ENCODE measurements at places on chromosomes 4 and X.

DNA sequence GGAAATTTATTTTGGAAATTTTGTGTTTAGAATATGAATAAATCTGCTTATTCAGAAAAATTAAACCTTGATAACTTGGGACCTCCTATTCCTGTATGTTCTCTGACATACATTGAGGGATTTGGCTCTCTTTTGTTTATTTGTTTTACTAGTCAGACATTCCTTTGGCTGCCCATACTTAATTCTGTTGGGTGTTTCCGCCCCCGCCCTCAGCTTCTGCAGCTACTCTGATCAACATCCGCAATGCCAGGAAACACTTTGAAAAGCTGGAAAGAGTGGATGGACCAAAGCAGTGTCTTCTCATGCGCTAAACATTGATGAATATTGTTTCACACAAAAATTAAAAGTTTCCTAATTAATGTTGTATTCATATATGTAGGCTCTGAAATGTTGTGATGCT, 40.5 kb downstream of the RRAGB start:
- no peak for DNase-seq

DNA sequence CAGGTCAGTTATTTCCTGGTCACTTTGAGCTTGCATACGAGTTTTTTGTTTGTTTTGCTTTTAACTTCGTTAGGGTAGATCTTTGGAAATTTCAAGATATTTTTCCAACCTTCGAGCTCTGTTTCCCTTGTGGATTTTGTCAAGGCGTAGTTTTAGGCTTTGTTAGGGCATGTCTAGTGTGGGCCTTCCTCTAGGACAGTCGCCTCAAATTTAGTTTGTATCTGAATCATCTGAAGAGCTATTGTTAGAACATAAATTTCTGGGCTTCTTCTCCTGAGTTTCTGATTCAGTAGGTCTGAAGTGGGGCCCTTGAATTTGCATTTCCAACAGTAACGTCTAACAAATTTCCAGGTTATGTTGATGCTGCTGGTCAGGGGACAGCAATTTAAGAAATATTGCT, 48.8 kb upstream of the RBM47 start:
- DNase-seq, result no peak

- no peak for DNase-seq
Measured at GRCh38 chr4:173189117-173189693, 20.6 kb downstream of the GALNT7 start.

DNA sequence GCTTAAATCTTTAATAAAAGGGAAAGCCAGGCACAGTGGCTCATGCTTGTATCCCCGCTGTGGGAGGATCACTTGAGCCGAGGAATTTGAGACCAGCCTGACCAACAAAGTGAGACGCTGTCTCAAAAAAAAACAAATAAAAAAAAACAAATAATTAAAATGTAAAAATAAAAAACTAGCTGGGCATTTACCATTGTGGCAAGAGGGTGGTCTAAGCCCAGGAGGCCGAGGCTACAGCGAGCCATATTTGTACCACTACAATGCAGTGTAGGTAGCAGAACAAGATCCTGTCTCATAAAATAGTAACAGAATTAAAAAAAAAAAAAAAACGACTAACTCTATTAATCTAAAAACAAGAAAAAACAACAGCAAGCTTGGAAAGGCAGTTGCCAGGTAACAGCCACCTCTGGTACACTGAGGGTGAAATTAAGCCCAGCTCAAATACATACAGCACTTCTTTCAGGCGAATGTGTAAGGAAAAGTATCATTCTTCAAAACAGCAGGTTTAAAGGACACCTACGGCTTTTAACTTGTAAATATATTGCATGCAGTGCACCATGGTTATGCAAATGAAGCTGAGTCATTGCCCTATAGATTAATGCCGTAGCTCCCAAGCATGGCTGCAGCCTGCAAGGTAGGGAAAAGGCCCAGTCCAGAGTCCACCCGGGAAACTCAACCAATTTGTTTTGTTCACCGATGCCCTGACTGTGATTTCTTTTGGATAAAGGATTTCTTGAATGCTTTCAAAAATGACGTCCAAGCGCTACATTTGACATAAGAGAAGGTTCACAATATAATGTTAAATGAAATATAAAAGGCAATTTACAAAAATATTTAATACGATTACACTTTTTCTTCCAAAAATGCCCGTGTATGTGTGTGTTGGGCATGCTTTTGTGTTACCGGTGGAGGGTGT, 14.5 kb upstream of the TXLNG start:
- DNase-seq, result no peak

GRCh38 chrX:13688384-13688957, 457 bp upstream of the RAB9A start:
- no peak for DNase-seq

DNA sequence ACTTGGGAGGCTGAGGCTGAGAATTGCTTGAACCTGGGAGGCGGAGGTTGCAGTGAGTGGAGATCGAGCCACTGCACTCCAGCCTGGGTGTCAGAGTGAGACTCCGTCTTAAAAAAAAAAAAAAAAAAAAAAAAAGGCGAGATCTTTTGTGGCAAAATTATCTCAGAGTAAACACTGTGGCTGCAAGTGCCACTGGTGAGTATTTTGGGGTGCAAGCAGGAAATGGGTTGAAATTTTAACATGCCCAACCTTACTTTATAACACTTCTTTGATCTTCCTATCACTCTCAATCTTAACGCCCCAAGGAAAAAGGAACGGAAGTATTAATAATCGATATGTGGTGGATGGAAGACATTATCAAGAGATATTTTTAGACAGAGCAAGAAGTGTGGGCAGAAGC, 32.1 kb downstream of the SLC34A2 start:
- no peak for DNase-seq

DNA sequence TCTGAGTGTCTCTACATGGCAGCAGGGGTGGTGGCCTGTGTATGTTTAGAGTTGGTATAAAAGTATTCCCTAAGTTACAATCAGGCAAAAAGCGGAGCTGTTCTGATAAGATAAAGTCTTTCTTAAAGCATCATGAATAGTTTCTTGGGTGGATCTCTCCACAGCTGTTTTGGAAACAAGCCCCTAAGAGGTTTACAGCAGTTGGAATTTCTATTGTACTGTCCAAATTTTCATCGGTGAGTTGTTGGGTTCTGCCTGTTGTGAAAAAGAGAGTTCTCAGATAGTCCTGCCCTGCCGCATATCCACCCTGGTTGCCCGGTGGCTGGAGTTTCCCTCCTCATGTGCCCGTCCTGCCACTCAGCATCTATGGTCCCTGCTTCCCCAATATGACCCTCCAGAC, 50.1 kb downstream of the C4orf51 start:
- no peak for DNase-seq

- DNase-seq, result no peak
Measured at GRCh38 chrX:105315248-105315647, 94.8 kb upstream of the TEX13A start.

- DNase-seq, result peak; percentile 91
Measured at GRCh38 chrX:101931488-101932248, at the start of gene ZMAT1. Gene ZMAT1 (minus strand): TSS chrX:101932027. CDS start chrX:101932008, 19 bp downstream.

DNA sequence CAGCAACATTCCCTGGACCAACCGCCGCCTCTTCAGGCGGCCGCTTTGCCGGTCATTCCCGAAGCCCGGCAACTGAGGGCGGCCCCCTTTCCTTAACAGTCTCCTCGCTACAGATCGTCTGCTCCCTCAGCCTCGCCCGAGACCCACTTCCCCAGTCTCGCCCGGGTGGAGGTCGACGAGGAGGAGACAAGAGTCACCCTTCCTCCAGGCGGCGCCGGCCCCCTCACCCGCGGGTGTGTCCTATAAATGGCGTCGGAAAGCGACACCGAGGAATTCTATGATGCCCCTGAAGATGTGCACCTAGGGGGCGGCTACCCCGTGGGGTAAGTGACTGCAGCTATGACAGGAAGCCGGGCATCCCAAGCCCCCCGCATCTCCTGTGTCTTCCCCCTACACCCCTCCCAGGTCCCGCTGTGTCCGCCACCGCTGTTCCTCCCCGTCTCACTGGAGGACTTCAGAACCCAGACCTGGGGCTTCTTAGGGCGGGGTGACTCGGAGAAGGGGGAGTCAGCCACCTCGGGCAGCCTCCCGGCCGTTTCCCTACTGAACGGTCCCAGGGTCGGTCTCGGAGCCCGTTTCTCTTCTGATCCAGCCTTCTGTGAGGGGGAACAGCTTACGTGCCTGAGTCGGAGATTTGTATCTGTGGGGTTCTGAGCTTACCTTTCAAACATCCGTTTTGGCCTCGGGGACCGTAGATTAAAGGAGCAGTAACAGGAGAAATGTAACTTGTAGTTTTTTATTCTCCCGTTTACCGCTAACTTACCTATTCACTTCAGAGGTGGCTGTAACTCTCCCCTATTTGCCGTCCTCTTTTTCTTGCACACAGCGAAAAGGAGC, 570 bp downstream of the WDR44 start:
- peak; percentile 35 for DNase-seq

- DNase-seq, result no peak
Measured at GRCh38 chr4:139242511-139243051, 37.4 kb downstream of the MGARP start.

DNA sequence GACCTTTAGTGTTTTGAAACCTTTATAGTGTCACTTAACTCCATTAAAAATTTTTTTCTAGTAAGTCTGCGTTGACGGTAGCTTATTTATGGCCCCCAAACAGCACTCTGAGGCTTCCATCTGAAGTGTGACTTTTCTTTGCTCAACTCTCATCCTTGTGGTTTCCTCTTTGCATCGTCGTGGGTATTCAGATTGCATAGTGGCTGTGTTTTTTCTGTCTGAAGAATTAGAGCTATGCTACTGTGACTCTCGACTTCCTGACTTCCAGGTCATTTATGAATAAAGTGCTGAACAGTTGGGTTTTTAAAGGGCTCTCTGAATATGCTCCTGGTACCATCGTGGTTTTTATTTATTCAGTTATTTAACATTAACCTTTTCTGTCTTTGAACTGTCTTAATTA, 44.9 kb downstream of the JADE1 start:
- DNase-seq, result peak; percentile 24

- no peak for DNase-seq
Measured at GRCh38 chrX:117835034-117835433, 281.6 kb downstream of the KLHL13 start.

- no peak for DNase-seq
Measured at GRCh38 chr4:67465763-67466052, 79.6 kb downstream of the CENPC start.

- no peak for DNase-seq
Measured at GRCh38 chrX:115058276-115058675, 40.9 kb upstream of the IL13RA2 start.

DNA sequence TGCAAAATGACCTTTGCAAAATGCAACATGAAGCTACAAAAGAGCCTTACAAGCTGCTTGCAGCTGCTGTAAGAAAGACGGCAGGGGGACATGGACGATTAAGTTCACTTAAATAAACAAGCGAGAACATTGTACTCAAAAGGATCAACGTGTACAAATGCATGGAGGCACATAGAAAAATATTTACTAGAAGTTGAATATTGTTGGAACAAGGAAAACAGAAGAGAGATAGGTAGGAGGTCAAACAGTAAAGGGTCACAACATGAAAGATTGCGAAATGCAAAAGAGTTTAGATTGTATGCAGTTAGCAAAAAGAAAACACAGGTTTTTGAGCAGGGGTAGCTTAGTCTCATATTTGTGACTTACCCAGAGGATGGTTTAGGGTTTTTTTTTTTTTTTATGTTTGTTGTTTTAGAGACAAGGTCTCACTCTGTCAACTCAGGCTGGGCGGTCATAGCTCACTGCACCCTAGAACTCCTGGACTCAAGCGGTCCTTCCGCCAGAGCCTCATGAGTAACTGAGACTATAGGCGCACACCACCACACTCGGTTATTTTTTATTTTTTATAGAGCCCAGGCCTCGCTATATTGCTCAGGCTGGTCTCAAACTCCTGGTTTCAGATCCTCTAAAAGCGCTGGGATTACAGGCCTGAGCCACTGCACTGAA, 1.4 kb upstream of the PHF8 start:
- no peak for DNase-seq

GRCh38 chrX:78116766-78117165, 12.7 kb downstream of the PGK1 start:
- DNase-seq, result no peak

- no peak for DNase-seq
Measured at GRCh38 chr4:70183168-70183939, 12.2 kb upstream of the ODAM start.

GRCh38 chr4:118741301-118741855, 56.2 kb downstream of the METTL14 start:
- no peak for DNase-seq

GRCh38 chr4:48329193-48329592, 12.1 kb upstream of the SLAIN2 start:
- DNase-seq, result no peak

- DNase-seq, result no peak
Measured at GRCh38 chr4:185082561-185082960, 60.5 kb upstream of the SLC25A4 start.

DNA sequence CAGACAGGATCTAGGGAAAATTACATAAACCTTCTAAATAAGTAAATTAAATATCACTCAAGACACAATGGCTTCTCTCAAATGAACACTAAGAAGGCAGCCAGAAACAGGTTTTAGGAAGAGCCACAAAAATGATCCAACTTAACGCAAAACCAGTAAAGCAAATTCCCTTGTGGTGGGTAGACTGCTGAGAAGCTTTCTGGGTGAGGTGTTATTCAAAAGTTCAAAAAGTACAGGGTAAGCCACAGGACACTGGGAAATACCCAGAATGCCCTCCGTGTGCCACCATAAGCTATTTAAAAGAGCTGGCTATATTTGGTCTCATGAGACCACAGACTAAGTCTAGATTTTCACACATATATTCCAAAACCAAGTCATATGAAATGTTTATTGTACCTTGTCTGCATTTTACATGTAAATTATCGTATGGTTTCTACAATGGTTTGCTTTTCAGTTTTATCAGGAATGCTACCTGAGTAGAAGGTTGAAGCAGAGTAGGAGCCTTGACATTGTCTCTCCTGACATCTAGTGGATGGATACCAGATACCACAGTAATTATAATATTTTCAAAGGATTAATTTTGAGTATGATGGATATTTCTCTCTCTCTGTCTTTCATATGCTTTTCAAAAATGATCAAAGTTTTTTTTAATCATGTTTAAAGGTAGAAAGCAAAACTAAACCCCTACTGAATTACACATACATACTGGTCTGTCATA, 109.3 kb upstream of the KLHL13 start:
- DNase-seq, result no peak

GRCh38 chrX:68880846-68881552, 52.2 kb downstream of the EFNB1 start:
- DNase-seq, result no peak

- no peak for DNase-seq
Measured at GRCh38 chr4:99529228-99529627, 18.4 kb downstream of the C4orf17 start.

DNA sequence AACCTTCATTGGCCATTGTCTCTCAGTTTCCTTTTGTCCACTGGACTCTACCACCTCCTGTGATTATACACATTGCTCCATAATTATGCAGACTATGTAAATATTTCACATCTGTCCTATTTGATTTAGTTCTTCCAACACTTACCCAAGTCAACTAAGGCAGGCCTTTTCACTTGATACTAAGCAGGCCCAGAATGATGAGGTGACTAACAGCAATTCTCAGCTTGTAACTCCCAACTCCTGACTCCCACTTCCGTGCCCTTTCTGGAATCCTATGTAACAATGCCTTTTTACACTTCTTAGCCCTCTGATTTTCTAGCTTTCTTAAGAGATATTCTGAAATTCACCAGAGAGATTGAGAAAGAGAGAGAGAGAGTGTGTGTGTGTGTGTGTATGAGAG, 6.6 kb downstream of the PAK3 start:
- no peak for DNase-seq

Measured in activated gamma-delta T cell treated with Interleukin-2 at 50 U/mL for 16 hours (primary cell).